ENCODE measurements at places on chromosomes 11 and 22. TPM values are rescaled to one million over a fixed set of nuclear protein-coding genes. Genes with fewer than 3 reads are reported as not detected.
A peak's percentile ranks its signal among the peaks of the same experiment; 100 is the strongest.

DNA sequence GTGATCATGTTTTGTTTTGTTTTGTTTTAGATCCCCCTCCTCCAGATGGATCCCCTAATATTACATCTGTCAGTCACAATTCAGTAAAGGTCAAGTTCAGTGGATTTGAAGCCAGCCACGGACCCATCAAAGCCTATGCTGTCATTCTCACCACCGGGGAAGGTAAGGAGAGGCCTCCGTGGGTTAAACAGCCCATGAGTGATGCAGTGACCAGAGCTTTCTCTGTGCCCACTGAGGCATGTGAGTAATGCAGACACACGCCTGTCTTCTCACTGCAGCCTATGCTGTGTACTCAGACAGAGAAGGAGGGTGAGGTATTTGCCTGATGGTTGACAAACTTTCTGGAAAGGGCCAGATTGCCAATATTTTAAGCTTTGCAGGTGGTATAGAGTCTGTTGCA, 73.7 kb upstream of the OR4B1 start:
- DNase-seq, result no peak

DNA sequence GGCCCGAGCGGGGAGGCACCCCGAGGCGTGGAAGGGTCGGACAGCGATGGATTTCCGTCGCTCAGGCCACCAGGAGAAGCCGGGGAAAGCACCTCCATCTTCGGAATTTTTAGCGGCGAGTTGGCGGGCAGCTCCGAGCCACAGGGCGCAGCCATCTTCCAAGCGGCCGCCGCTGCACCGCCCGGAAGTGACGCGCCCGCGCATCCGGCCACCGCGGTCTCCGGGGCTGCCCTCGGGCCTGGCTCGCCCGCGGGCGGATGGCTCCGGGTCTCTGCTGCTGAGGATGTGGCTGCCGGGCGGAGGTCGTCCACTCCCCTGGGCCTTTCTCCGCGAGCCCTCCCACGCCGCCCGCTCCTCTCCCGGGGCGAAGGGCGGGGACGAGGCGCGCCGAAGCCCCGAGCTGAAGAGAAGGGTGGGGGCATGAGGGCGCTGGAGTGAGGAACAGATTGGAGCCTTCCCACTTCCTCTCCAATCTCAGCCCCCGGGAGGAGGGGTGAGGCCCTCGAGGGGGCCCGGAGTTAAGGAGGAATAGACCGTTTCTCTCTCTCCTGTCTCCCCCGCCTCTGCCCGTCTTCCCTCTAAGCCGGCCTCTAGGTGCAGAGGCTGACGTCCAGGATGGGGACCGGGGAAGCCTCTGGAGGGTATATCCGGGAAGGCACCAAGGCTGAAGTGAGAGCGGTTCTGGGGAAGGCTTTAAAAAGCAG, at the start of gene MSANTD2:
Gene MSANTD2, minus strand, starts transcription at position 181 of the 704 bp plus-strand sequence. Its CDS starts 26 bp downstream, at position 155.
- DNase-seq, result peak; percentile 18

DNA sequence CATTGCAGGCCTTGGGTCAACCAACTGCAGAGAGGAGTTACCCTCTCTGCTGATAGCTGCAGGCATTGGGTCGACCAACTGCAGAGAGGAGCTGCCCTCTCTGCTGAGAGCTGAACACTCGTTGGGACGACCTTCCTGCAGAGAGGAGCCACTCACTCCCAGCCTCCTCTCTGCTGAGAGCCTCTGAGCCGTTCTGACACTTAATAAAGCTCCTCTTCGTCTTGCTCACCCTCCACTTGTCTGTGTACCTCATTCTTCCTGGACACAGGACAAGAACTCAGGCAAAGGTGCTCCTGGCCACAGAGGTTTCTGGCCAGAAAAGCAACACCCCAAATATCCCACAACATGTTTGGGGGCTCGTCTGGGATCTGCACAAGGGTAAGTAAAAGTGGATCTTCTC, 7.5 kb upstream of the PKP3 start:
- no peak for DNase-seq

DNA sequence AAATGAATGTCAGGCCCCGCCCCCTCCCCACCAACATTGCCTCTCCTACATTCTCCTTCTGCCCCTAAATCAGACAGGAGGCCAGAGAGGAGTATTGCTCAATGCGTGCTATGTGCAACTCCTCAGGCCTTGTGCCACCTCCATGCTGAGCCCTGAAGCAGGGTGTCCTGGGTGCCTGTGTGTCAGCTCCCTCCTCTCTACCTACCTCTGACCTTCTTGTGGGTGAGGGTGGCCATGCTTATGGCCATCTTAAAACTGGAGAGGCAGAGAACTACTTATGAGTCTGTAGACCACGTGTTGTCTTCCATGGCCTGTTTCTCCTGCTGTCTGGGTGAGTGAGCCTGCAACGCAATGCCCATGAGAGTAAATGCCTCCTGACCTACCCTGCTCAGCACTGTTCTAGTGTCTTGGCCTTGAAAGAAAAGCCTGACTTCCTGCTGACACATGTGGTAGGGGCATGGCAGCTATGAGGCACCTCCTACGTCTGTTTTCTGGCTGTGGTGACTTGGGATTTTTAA, 10.5 kb downstream of the MCAM start:
- no peak for DNase-seq

- no peak for DNase-seq
Observed at GRCh38 chr11:34124885-34125668, 19.6 kb downstream of the NAT10 start.

- DNase-seq, result no peak
Observed at GRCh38 chr22:37281646-37282384, 493 bp upstream of the CYTH4 start.

The WNT7B gene
- total RNA-seq, result 15.3 TPM

- DNase-seq, result no peak
Observed at GRCh38 chr22:50339945-50340879, 2.9 kb upstream of the PPP6R2 start.

The UPK3A gene
- total RNA-seq, result not detected

DNA sequence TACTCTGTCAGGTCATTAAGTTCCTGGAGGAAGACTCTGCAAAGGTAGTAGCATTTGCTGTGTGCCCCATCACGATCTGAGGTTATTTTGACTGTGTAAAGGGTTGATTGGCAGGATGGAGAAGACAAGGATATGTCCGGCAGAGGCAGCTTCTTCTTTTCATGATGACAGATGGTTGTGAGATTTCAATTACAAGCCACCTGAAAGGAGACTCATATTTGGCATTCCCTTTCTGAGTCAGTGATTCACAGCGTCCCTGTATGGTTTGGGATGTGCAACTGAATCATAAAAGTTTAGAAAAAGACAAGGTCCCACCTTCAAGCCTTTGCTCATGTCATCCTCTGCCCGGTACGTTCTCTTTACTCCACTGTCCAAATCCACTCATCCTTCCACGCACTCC, 113.4 kb downstream of the MTNR1B start:
- no peak for DNase-seq

DNA sequence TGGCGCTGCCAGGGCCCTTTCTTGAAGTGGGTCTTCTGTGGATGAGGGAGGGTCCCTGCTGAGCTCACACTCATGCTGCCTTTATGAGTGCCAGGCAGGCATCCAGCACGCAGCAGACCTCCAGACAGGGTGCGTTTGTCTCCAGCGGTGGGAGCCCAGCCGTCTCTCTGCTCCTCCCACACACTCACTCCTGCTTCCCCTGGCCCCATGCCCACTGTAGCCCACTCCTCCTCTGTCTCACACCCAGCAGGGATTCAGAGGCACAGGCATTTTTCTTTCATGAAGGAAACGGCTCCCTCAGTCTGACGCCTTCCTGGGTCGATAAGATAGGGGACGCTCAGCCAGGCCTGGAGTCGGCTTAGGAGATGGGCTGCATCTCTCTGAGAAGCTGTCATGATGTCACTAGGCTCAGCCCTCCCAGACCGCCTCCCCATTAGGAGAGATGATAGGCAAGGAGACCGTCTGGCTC, 183.9 kb upstream of the NCAM1 start:
- no peak for DNase-seq

- DNase-seq, result no peak
Observed at GRCh38 chr11:67486481-67487195, 3.8 kb downstream of the AIP start.

DNA sequence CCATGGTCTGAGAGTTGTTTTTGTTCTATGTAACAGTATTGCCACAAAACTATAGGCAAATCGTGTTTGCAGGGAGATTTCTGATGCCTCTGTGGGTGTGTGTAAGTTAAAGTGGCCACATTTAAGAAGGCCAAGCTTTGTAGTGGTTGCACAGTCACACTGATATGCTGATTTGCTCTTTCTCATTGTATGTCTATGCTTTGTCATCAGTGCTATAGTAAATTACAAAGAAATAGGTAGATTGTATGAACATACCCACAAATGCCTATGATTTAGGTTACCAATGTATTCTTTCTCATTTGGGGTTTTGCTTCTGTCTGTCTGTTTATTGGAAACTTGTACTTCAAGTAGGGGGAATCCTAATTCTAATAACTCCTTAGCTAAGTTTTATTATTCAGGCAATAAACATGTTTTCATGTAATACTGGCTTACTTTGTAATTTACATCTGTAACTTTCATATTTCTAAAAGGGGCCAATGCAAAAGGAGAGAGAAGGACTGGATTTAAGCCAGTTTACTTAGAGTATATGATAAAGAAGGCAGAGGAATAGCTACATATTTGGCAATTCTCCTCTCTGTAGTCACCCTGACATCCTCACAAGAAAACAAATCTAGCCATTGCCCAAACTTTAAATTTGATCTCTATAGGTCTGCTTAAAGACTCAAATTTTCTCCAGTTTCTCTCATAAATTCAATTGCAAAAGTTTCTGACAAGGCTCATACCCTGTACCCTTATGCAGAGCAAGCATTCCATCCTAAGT, 2.0 kb downstream of the FIBIN start:
- no peak for DNase-seq

The TRPM5 gene
- total RNA-seq, result not detected

DNA sequence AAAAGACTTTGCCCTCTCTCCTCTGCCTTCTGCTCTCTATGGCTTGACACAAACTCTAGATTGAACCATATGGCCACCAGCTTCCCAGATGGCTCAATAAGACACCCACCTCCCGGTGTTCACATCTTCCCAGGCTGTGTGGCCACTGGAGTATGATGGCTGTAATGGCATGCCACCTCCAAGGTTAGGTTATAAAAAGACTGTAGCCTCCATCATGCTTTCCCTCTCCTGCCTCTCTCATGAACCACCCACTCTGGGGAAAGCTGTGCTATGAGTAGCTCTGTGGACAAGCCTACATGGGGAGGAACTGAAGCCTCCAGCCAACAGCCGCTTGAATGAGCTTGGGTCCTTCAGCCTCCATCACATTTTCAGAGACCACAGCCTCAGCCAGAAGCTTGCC, 479.2 kb downstream of the MIAT start:
- DNase-seq, result no peak
